ENCODE measurements at places on chromosomes 2 and 18.

DNA sequence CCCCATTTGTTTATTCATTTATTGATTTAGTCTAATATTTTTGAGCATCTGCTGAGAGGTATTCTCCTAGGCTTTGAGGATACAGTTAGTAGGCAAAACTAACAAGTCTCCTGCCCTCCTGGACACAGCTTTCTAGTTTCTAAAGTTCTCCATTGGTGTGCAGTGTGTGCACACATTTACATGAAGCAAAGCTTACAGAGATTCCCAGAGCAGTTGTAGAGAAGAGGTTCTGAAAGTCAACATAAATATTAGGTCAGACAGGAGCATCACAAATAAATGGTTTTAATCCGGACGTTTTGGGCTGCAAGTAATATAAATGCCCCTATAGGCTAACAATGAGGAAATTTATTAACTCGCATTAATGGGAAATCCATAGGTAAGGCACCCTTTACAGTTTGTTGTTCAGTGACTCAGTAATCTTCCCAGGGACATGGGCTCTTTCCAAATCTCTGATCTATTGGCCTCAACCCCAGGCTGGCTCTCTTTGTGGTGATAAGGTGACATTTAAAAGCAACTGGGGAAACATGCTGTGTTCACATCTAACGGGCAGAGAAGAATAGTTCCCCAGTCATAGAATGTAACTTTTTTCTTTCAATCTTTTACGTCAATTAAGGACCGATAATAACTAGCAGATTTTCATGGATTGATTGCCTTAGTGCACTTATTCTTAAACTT lies 407.2 kb downstream of the PTPRM start:
- no peak for DNase-seq

DNA sequence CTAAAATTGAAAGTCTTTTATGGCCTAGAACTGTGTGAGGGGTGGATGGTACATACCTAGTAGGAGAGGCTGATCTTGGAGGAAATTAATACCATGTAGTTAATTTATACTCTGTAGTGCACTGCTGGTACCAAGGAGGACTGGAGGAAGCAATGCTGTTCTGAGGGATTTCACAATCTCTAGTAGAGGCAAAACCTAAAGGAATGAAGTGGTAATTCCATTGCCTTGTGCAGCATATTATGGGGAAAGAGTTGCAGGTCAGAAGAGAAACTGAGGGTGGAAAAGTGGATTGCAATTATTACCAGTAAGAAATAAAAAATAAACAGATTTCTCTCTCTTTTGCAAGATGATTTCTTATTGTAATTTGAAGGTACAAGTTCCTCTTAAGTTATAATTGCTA lies 2.2 kb downstream of the ABI2 start:
- no peak for DNase-seq

- no peak for DNase-seq
Observed at GRCh38 chr18:46738491-46738890, 18.4 kb downstream of the ST8SIA5 start.

GRCh38 chr18:31439807-31440325 lies 7.7 kb upstream of the DSG3 start:
- DNase-seq = no peak

GRCh38 chr2:71865391-71865965 lies 282.2 kb downstream of the CYP26B1 start:
- DNase-seq = no peak

GRCh38 chr2:66539452-66539851 lies 104.5 kb downstream of the MEIS1 start:
- DNase-seq = no peak

GRCh38 chr18:31633392-31634330 lies 42.0 kb downstream of the TTR start:
- DNase-seq = no peak

- DNase-seq = peak; percentile 27
Observed at GRCh38 chr2:54665436-54665856, 58.0 kb upstream of the EML6 start.

- no peak for DNase-seq
Observed at GRCh38 chr2:161422816-161423403, 6.8 kb downstream of the TBR1 start.

DNA sequence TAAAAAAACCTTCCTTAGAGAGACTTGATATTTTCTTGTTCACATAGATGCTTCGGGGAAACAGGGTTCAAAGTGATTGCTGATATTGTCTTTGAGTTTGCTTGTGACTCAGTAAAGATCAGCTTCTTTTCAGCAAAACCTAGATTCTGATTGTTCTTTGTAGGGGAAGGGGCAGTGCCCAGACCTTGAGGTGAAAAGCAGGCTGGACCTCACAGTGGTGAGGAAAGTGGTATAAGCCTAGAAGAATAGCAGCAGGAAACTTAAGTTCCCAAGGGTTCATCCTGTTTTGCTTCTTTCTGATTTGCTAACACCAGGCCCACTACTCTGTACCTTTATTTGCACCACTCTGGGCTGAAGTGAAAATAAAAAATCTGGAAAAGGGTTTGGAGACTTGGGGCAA lies 20.9 kb downstream of the UBXN4 start:
- DNase-seq = no peak

GRCh38 chr2:180716186-180717180 lies 263.9 kb upstream of the UBE2E3 start:
- no peak for DNase-seq

GRCh38 chr2:201151127-201151981 lies 31.6 kb upstream of the CASP10 start:
- no peak for DNase-seq

- DNase-seq = no peak
Observed at GRCh38 chr18:21702602-21703001, 2.0 kb downstream of the ABHD3 start.

GRCh38 chr18:48376934-48377333 lies 32.2 kb downstream of the ZBTB7C start:
- DNase-seq = no peak

DNA sequence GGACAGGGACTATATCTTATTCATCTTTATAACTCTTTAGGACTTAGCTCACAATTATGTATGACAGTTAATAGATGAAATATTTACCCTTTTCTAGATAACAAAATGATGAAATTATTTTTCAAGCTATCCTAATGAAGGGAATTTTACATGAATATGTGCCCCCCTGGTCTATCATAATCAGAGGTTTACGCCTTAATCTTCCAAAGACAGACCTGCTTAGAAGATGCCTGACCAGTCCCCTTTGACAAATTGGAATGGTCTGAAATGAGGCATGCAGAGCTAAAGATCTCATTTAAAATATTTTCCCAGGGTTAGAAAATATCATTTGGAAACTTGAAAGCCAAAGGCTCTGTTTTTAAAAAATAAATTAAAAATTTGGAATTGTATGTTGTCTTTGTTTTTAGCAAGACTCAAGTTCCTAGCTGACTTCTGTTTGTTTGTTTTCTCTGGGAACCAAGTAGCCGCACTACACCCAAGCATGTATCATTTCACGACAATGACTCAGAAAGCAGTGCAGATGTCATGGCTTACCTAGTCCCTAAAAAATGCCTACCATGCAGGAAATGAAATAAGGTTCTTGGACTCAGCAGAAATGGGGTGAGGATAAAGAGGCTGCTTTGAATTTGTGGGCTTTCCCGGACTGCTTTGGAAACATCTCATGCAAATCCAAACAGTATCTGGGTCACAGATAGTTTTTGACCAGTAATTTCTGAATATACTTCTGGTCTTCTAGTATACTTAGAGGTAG lies 162.1 kb downstream of the ZEB2 start:
- DNase-seq = no peak

GRCh38 chr2:68429311-68429826 lies 37.7 kb downstream of the FBXO48 start:
- DNase-seq = no peak

DNA sequence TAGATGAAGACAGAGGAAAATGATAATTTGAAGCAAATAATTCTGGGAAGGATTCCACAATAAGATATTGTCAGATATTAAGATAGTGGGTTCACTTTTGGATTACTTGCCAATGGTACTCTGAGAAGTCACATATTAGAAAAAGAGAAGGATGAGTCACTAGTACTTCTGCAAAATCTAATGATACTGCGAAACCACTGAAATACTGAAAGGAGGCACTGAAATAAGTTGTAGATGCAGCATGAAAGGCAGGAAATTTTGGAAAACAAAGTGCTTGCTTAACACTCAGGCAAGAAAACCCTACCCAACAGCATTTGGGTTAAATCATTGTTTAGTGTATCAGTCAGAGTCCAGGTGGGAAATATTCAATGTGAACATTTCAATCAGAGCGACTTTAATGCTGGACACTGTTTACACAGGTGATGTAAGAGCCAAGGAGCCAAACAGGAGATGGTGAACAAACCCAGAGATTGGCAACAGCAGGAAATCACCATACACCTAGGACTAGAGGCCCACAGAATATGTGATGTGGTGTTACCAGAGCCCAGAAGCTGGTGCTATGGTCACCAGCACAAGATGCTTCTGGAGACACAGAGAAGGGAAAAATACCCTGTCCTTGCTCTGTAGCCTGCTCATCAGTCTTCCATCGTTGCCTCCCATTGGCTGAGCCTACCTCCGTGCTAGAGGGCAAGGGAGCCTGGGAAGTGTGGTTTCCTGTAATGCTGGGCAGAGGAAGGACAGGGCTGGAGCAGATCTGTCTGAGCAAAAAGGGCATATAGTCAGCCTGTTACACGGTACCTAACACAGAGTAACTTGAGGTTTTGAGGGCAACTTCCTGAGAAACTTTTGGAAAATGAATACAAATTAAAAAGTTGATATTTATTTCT lies 204.7 kb upstream of the ITGA4 start:
- no peak for DNase-seq

GRCh38 chr18:35729991-35730668 lies 148.6 kb downstream of the GALNT1 start:
- DNase-seq = no peak

DNA sequence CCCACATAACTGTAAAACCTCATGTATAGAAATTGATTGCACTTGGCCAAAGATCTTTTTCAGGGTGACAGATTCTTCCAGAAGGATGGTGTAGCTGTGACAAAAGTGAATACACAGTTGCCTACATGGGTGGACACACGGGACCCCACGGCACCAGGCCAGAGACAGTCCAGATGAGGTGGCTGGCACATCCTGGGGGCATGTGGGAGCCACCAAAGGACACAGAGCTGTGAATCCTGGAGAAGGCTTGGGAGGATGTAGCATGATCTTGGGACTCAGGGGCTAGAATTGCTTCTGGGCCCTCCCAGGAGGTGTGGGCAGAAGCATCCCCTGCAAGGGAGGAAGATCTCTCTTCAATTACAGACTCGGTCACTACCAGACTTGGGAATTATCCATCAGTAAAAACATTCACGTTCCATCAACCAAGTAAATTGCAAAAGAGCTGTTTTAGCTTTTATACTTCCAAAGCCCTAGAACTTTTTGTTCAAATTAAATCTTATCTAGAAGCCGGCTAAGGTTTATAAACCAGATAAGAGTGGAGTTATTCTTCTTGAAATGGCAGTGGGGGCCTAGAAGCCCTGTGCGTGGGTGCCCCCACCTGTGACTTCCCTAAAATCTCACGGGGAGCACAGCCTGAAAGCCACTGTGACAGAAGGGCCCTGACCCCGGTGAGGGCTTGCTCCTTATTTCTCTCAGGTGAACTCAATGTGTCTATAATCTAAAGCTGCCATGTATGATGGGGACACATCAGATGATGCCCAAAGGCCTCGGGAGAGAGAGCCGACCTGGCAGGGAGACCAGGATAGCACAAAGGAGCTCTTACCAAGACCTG lies 81.7 kb downstream of the SEPTIN10 start:
- no peak for DNase-seq

GRCh38 chr2:159454185-159454584 lies 162.2 kb downstream of the BAZ2B start:
- no peak for DNase-seq

DNA sequence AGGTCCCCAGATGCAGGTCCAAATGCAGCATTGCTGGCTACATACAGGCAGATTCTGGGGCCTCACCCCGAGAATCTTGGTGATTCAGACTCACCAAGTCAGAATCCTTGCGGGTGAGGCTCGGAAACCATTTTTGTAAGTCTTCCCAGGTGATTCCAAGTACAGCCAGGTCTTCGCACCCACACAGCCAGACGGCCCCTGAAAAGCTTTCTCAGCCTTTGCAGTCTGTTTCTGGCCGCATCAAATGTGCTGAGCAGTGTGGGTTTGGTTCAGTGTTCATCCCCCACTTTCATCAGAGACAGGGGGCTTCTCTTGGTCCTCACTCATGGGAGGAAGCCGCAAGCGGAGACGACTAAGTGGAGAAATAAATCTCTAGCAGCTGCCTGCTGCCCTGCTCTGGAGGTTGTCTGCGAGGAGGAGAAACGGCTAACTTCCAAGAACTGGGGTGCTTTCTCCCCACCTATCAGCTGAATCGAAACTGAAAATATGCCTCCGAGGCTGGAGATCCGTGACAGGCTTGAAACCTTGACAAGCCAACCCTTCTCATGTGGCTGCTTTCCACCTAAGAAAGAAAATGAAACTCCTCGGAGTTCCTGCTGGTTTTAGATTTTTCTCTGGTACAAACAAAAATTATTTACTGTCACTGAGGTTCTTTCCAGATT lies 8.9 kb upstream of the TMEM185B start:
- DNase-seq = peak; percentile 76

DNA sequence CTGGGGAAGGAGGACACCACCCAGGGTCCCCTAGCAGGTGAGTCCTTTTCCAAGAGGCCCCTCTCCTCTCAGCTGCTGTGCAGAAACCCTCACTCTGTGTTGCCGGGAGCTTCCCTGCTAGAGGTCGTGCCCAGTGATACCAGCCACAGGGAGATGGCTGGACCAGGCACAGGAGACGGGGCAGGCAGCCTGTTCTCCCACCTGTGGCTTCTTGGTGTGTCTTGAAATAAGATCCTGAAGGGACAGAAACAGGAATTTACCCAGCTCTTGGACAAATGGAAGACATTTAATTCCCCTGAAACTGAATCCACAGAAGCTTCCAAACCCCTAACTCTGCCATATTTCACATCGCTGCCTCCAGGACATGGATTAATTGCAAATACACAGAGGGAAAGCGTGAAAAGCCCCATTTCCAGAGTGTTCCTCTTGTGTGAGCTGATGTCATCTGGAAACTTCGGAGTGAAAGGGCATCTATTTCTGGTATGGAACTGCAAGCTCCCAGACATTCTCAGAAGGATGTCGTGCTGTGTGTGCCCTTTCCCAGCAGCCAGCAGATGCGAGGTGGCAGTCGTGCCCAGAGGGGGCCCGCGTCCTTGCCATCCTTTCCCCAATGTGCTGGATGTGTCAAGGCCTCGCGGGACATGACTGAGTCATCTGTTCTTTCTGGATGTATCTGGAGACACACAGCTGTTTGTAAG lies 177.7 kb downstream of the SEPTIN10 start:
- no peak for DNase-seq

Measured in CD4-positive, alpha-beta T cell treated with Interleukin-1 beta for 1 hour (primary cell).